ENCODE measurements at places on chromosomes 2 and 18. TPM values are rescaled to one million over a fixed set of nuclear protein-coding genes. Genes with fewer than 3 reads are reported as not detected.
A peak's percentile ranks its signal among the peaks of the same experiment; 100 is the strongest.

DNA sequence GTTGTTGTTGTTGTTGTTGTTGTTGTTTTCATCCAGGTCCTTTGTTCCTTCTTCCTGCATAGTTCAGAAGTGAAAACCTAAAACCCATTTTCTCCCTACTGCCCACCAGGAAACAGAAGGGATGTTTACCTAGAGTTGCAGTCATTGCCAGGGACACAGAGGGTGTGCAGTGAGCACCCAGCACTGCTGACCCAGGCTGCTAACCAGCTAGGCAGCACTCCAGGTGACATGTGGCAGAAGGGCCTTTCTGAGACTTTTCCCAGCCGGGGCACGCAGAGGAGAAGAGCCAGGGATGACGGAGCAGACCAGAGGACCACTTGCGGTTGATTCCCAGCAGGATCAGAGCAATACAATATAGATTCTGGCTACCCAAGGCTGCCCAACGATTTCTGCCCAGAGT lies 286.3 kb downstream of the BCL11A start:
- DNase-seq: no peak

GRCh38 chr2:230980468-230980867 lies 15.5 kb upstream of the SPATA3 start:
- no peak for DNase-seq

DNA sequence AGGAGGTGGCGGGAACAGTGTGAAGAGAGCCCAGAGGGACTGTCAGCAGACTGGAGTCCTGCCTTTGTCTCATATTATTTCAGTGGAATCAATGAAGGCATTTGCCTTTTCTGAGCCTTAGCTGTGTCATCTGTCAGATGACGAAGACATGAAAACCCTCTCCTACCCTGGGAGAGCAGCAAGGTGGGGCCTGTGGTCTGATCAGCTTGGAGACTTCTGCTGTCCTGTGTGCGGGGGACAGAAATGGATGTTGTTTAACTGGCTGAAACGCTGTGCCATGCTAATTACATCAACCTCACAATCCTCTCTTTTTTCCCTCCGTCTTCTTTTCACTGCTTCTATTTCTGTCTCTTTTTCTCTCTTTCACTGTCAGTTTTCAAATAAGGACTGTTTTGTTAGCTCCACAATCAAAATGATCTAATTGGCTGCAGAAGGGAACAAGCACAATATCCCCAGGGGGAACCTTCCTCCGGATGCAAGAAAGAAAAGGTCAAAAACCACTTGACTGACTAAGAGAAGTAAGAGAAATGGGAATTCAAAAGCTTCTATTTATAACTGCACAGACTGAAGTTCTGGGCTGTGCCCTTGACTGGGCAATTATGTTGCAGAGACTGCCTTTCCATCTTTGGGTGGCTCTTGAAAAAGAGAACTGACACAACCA lies 340.1 kb downstream of the CLIP4 start:
- DNase-seq: no peak

- DNase-seq: no peak
Observed at GRCh38 chr2:144339048-144339447, 180.9 kb downstream of the ZEB2 start.

- DNase-seq: no peak
Observed at GRCh38 chr2:39615675-39616074, 50.0 kb upstream of the TMEM178A start.

GRCh38 chr2:8643250-8643995 lies 38.4 kb upstream of the ID2 start:
- no peak for DNase-seq

DNA sequence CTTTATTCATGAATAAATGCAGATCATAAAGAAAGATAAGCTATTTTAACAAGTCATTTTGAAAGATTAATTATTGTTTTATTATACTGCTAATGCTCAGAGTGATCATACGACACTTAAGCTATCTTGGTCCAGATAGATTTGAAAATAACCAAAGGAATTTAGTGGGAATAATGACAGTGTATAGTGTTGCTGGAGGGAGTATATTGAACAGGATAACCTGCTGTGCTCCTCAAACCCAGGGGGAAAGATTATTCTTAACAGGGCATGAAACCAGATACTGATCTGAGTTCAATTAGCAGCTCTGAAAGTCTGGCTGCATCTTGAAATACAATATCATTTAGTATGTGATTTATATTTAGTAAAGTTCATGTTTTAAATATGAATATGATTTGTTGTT lies 216.3 kb upstream of the ITGA4 start:
- no peak for DNase-seq

GRCh38 chr2:164841719-164842623 lies at the start of gene COBLL1:
COBLL1 (minus strand) TSS chr2:164841823; CDS start chr2:164841196, 627 bp downstream.
- DNase-seq: no peak

- no peak for DNase-seq
Observed at GRCh38 chr2:101638181-101638711, 59.3 kb upstream of the MAP4K4 start.

DNA sequence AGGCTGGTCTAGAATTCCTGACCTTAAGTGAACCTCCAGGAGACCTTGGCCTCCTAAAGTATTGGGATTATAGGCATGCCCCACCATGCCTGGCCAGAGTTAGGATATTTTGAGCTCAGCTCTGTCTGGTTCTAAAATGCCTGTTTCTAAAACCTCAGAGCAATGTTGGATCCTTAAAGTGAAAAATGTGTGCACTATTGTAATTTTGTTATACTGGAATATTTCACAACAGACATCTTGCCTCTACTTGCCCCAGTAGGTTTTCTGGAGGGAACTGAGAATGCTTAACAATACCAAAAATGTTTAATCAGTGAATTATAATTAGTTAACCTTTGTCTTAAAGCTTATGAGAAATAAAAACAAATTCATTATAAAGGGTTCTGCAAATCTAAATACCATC lies 144.6 kb upstream of the CCDC195 start:
- no peak for DNase-seq

GRCh38 chr18:77096936-77097886 lies 35.4 kb downstream of the MBP start:
- DNase-seq: no peak

GRCh38 chr18:26708806-26709716 lies 156.4 kb downstream of the AQP4 start:
- no peak for DNase-seq

GRCh38 chr2:43218702-43219382 lies 7.6 kb downstream of the ZFP36L2 start:
- peak; percentile 82 for DNase-seq

DNA sequence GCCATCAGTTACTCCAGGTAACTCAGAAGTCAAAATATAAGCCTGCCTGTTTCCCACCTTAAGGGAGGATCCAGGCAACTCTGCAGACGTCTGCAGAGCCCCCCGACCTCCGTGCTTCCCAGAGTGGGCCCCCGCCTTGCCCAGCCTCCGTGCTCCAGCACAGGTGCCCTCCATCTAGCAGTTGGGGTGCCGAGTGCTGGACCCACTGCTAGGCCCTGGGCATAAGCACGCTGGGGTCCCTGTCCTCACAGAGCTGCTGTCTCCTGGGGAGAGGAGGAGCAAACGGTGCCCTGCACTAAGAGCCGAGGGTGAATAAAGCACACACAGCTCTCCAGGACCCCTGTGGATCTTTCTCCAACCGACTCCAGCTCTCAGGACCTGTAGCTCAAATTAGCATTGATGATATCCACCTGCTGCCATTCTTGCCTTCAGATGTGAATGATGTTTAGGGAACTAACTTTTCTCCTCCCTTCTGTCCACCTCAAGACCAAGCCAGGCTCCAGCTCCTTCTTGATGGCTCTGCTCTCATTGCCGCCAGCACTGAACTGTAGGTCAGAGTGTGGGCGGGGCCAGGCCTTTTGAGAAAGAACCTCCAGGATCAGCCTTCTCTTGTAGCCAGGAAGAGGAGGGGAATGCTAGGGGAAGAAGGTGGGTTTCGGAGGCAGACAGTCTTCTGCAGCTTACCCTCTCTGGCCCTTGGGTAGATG lies 121.2 kb downstream of the SMAD7 start:
- DNase-seq: peak; percentile 9

DNA sequence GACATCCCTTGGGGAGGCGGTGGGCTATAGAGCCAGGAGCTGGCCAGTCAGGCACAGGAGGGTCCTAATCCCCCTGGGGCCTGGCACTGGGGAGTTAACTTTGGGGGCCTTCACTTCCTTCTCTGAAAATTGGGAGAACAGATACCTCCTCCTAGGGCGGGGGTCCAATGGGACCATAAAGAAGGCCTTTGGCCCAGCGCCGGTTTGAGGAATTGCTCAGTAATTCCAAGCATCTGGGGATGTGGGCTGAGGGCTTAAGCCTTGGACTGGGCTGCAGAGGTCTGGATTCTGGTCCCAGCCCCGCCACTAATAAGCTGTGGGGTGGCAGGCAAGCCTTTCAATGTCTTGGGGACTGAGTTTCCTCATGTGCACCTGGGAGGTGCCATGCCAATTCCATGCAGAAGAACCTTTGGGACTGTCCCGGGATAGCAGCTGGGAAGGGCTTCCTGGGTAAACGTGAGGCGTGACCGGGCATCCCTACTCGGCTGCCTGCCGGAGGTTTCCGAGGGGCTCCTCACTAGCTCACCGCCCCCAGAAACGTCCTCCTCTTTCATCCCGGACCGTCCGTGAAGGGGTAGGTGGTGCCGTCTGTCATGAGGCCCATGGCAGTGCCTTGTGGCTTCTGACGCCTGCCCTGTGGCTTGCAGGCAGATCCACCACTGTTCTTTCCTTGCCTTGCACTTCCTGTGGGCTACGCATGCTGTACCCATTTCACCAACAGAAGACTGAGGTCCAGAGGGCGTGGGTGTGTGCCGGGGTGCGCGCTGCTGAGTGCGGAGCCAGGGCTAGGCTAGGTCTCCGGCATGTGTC lies 67.4 kb upstream of the HPCAL1 start:
- no peak for DNase-seq

DNA sequence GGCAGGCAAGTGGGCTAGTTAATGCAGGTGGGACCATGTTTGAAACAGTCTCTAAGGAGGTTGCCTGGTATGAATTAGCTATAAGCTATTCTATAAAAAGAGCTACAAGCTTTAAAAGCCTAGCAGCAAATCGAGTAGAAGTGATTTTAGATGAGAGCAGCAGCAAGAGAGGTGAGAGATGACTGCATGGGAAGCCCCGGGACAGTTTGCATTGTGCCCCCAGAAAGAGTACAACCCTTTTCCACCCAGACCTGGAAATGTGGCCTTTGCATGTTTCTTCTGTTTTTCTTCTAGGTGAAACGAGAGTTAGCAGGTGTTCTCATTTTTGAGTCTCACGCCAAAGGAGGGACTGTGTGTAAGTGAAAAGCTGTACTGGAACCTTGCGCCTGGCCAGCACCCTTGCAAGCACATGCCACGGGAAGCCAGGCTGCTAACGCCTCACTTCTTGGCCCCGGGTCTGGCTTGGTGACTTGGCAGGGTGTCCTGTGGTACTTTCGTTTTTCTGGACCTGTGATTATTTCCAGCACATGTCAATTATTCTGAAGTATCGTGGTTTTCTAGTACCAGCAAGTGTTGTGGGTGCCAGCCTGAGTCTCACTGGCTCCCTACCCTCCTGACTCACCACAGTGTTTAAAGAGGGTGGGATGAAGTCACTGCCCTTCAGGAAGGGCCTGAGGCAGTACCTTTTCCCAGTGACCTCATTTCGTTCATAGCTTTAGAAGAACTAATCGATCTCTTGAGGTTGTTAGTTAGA lies 90.3 kb upstream of the MAP3K20 start:
- no peak for DNase-seq

- DNase-seq: no peak
Observed at GRCh38 chr2:142033393-142033792, 97.4 kb downstream of the LRP1B start.

DNA sequence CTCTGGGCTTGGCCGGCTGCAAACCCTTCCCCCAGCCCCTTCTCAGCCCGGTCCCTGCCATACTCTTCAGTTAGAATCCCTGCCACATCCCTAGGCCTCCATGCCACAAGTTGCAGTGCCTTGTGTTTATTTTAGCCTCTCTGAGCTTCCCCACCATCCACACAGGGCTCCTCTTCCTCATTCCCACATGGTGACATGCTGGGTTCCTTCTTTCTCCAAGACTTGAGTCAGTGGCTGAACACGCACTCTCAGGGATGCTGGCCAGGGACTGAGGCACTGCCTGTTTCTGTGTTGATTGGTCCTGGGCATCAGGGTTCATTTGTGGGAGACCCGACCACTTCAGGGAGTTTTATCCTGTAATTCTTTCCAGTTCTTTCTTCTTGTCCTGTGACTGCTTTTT lies 56.3 kb downstream of the KCNS3 start:
- DNase-seq: no peak

DNA sequence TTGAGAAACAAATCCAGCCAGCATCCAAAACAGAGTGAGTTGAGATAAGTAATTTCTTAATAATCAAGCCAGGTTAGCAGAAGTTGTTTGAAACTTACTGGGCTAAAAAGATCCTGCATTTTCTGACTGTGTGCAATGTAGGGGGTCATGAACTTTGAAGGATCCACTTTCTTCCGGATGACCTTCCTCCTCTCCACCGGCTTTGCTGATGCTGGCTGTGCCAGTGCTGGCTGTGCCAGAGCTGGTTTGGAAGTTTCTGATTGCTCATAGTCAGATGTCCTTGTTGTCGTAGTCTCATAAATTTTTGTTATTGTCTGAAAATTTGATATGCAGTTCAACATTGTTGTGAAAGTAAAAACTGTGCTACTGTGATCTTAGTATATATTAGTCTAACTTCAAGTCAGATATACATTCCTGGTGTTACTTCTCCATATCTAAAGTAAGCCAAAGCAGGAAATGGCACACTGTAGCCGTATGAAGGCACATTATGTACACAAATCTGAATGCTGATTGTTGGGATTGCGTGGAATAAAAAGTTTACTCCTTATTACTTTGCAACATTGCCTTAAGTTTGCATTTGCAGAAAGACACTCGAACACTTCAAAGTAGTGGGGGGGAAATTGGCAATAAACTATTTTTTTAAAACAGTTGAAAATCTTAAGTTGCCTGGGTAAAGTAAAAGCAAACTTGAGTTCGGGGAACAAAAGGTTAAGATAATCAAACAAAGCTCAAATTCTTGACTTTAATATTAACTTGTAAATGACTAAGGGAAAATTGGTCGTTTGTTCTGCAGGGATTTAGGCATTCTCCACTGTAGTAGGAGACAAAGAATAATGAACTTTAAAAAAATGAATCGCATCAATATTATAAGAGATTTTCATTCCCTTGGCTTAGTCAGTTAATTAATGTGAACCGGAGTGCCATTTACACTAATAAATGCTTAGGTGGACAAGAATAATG lies 6.4 kb downstream of the NEB start:
- no peak for DNase-seq

Gene CACNB4
- total RNA-seq: 0.93 TPM

Gene PCARE
- not detected for total RNA-seq

Gene PDE1A
- total RNA-seq: not detected

Gene PJVK
- 1.3 TPM for total RNA-seq

Gene FAM124B
- 1.9 TPM for total RNA-seq

Gene PREB
- total RNA-seq: 24.6 TPM

Gene KCNJ3
- total RNA-seq: not detected

Gene ANKRD53
- total RNA-seq: 3.1 TPM

Gene RNU2-63P
- total RNA-seq: 48.3 TPM

Gene UGT1A8
- total RNA-seq: not detected

Gene ZNF385B
- total RNA-seq: 0.54 TPM

Data from natural killer cell (primary cell).